ENCODE measurements at places on chromosomes 2 and 18.

- no peak for DNase-seq
These were observed 158.4 kb downstream of the NDUFA10 start for GRCh38 chr2:239866778-239867177.

DNA sequence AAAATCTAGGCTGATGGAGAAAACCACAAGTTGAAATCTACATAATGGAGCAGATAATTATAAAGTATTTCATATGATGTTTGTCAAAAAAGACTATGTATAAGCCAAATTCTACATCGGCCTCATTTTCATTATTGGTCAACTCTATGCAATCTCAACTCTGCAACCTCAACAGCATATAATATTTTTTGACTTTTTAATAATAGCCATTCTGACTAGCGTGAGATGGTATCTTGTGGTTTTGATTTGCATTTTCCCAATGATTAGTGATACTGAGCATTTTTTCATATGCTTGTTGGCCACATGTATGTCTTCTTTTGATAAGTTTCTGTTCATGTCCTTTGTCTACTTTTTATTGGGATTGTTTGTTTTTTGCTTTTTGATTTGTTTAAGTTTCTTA is 496.1 kb upstream of the SLC39A10 start:
- DNase-seq: no peak

- DNase-seq: peak; percentile 38
These were observed at the start of gene KRTCAP3 for GRCh38 chr2:27441958-27442919. TSS of gene KRTCAP3 (plus strand) at chr2:27442381. CDS start at chr2:27442413, 32 bp downstream.

- DNase-seq: no peak
These were observed 70.7 kb downstream of the CDC42EP3 start for GRCh38 chr2:37600735-37601134.

DNA sequence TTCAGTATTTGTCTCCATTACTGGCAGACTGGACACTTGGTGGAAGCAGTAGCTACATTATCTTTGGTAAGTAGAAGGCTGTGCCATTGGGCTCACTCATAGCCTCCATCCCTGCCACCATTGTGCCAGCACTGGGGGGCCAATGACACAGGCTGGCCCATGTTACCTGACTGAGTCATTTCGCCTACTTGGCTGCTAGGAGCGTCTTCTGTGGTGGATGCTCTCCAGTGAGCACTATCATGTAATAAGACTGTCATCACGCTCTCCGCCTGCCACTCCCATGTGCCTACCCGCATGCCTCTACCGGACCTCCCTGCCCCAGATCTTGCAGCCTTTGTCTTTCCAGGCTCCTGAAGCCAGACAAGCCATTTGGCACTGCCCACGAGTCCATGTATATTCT is 56.2 kb downstream of the LONRF2 start:
- DNase-seq: no peak

DNA sequence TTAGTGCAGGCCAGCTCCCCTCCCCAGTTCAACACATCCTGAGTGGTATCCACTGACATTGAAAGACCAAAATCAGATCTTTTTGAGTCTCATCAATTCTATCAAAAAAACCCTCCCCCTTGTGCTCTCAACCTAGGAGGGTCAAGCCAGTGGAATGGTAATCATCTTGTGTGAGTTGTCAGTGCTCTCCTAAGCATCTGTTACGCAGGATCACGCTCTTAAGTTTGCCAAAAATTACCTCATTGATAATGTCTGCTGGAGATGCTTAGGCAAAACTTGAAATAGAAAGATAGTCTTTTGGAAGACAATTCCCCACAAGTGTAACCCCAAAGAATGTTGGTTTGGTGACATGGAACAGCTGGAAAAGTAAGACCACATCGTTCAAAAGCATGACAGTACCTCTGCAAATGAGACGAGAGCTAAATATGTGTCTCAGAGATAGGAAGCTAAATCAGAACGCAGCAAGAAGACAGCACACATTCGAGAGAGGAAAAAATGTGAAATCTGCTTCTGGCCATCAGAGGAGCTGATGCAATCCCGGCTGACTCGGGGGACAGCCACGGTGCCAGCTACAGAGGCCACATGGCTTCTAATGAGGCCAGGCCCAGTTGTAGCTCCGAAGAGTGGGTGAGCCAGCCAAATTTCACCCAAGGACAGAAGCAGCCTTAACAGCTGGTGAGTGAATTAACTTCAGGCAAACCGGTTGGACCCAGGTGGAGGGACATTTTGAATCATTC is 753.9 kb downstream of the RNF144A start:
- DNase-seq: no peak

DNA sequence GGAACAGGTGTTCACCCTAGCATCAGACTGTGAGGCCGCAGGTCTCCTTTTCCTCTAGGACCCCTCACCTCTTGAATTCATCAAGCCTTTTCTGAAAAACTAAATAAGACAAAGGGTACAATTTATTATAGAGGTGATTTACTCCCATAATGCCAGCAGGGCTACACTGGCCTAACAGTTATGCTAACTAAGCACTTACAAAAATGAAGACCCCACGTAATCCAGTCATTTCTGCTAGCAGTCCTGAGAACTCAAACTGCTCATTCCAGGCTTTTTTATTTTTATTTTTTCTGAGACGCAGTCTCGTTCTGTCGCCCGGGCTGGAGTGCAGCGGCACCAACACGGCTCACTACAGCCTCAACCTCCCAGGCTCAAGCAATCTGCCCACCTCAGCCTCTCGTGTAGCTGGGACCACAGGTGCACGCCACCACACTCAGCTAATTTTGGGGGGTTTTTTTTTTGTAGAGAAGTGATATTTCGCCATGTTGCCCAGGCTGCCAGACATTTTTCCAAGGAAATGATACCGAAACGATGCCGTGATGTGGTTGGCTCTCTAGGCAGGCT is 14.2 kb downstream of the CAPG start:
- no peak for DNase-seq

DNA sequence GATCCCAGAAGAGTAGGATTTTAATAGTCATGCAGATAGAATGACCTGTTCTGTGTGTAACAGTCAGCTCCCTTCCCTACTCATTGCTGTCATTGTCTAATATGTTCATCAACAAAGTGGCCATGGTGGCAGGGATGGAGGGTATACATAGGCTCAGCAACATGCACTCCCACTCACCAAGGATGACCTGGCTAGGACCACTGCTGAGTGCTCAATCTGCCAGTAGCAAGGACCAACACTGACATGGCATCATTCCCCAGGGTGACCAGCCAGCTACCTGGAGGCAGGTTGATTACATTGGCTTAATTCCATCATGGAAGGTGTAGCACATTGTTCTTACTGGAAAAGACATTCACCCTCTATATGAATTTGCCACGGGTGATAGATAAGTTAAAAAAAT is 401.7 kb upstream of the CELF4 start:
- DNase-seq: no peak

- peak; percentile 16 for DNase-seq
These were observed 155.5 kb downstream of the LDLRAD4 start for GRCh38 chr18:13374096-13374467.

GRCh38 chr2:189933041-189933440 is 129.5 kb downstream of the MSTN start:
- DNase-seq: no peak

DNA sequence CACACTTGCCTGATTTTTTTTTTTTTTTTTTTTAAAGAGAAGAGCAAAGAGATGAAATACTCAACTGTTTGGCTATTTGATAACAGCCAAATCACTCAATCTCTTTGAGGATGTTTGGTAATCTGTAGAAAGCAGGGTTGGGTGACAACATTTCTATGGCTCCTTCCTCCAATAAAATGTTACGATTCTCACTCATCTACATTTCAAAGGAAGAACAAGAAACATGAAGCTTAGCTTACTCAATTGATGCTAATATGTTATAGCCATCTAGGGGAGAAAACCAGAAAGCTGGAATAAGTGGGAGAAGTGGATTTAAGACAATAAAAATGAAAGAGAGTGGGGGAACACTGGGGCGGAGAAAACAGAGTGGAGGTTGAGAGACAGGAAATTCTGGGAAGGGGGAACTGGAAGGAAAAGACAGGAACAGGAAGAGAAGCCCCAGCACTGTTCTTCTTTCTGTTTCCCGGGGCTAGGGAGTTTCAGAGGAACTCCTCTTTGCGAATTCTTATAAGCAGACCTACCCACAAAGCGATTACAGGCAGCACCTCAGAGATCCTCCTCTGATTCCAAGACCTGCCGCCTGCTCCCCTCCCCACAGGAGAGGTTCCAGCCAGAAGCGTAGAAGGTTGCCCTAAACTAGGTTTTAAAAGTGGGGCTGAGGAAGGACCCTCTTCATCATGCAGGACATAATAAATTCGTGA is 13.3 kb downstream of the ST3GAL5 start:
- no peak for DNase-seq

GRCh38 chr2:164810843-164811242 is 30.8 kb downstream of the COBLL1 start:
- no peak for DNase-seq

DNA sequence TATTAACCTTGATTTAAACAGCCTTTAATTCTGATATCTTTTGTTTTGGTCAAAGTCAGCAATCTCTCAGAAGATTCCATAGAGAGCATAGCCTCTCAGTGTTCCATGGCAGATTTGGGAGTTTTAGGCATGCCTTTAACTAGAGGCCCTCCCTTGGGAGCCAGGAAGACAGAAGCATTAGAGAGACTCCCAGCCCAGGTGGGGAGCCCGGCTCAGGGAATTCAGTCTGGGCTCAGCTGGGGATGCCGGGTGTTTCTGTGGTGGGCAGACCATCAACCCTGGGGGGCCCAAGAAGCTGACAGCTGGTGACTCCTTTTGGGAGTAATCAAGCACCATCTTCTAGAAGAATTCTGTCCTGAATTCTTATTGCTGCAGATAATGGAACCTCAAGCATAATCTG is 99.7 kb upstream of the CELF4 start:
- DNase-seq: no peak

DNA sequence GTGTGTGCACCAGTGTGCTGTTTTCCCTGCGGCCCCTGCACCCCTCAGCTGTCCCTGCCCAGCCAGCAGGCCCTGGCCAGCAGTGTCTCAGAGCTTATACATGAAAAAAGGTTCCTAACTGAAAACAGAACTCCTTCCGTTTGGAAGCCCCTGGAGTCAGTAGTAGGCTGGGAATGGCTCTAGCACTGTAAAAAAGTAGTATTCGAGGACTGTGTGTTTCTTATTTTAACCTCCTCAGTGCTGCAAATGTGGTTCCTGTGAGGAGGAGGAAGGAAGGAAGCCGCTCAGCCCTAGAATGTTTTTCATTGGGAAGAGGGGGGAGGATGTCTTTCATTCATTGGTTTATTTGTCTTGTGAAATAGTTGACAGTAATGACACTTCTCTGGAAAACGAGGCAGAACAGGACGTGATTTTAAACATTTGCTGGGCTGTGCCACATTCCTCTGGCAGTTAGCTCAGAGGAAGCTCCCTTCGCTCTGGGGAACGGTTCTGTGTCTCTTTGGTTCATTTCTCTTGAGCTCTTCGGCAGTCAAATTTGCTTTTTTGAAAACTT is 103.5 kb downstream of the SPTBN1 start:
- DNase-seq: no peak

GRCh38 chr2:143513081-143513480 is 383.9 kb downstream of the ARHGAP15 start:
- peak; percentile 23 for DNase-seq

DNA sequence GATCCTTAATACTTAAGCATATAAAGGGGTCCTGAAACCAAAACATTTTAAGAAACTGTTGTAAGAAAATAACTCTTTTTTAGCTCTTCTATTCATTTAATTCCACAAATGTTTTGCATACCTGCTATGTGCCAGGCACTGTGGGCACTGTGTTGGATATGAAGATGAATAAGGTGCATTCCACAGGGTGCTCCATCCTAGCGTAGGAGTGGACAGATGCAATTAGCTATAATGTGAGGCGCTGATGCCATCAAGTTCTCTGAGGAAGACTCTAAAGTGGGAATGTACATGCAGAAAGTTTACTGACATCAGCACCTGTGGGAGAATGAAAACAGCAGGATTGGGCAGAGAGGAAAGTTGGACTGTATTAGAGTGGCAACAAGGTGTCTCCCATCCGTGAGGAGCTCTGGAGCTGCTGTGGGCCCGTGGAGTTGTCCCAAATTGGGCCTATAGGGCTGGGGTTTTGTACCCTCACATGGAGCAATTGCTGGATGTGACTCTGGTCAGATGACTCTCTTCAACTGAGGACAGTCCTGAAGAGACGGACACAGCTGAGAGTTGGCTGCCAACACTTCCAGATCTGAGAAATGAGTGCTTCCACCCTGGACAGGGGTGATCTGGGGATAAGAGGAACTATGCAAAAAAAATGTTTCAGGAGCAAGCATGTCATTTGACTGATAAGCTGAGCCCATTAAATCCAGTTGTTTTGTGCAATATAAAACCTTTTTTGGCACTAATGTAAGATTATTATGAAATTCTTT is 22.3 kb downstream of the CD8A start:
- DNase-seq: no peak

- DNase-seq: no peak
These were observed 355.5 kb downstream of the RAD51AP2 start for GRCh38 chr2:17162713-17163112.

DNA sequence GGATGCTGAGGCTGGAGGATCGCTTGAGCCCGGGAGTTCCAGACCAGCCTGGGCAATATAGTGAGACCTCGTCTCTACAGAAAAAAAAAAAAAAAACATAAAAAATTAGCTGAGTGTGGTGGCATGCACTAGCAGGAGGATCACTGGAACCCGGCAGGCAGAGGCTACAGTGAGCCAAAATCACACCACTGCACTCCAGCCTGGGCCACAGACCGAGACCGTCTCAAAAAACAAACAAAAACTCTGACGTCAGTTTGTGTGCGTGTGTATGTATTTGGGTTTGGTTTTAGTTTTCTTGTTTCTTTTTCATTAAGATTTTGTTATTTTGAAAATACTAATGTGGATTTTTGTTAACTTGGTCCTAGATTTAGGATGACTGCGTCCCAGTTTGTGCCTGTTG is 19.0 kb downstream of the CEP68 start:
- no peak for DNase-seq

DNA sequence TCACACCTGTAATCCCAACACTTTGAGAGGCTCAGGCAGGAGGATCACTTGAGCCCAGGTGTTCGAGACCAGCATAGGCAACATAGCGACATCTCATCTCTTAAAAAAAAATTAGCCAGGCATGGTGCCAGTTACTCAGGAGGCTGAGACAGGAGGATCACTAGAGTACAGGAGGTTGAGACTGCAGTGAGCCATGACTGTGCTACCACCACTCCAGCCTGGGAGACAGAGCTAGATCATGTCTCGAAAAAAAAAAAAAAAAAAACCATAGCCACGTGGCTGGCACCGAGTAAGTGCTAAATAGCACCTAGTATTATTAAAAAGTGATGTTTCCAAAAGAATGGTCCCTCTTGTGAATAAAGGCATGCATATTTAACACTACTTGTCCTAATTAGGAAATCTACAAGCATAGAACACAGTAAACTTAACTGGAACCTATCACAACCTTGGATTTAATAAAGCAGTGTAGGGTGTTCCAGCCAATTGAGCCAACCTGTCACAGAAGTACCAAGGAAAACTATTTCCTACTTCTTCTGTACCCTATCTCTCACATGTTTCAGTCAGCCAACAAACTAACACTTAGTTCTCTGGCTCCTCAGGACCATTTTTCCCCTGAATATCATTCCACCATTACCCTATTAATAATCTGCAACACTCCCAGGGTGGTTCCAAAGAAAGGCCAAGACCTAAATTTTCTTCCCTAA is 8.8 kb downstream of the RAB1A start:
- DNase-seq: no peak
